Stimulated activated CD4-positive, alpha-beta T cell treated with anti-CD3 and anti-CD28 coated beads, Interleukin-1b, Interleukin-23, amount 100 ng/mL, for 1 hour (primary cell): ENCODE measurements at places on chromosomes 5 and 9.

GRCh38 chr9:105332471-105332870, 88.0 kb downstream of the SLC44A1 start:
- no peak for DNase-seq

- no peak for DNase-seq
Measured at GRCh38 chr5:127446626-127447025, 70.8 kb upstream of the PRRC1 start.

DNA sequence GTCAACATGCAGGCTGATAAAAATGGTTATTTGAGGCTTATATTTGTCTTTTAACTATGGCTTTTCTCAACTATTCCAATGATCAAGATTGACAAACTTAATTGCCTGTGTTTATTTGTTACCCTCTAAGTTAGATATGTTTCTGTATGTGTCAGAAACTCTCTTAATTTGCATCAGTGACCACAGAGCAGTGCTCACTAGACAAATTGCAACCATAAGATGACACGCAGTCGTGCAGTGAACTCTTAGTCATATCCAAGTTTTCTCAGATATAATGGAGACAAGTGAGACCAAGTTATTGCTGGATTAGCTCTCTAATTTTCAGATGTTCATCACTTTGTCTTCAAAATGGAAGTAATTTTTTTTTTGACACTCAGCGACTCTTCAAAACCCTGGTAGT, 342.2 kb upstream of the RFX3 start:
- no peak for DNase-seq

DNA sequence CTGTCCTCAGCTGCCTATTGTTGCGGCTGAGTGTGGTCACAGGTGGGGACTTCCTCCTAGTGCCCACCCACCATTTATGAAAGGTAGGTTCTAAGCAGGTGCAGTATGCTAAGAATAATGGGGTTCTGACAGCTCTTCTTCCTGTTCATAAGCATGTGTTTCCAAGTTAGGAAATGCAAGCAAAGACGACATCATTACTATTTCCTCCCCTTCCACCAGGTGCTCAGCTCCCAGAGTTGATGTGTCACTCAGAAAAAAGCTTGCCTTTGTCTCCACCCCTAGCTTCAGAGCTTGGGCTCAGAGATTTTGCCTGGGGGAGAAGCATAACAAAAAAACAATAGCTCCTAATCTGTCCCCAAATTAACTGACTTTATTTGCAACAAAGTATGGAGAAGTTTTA, 1076.7 kb downstream of the NR2F1-AS1 start:
- DNase-seq: no peak

DNA sequence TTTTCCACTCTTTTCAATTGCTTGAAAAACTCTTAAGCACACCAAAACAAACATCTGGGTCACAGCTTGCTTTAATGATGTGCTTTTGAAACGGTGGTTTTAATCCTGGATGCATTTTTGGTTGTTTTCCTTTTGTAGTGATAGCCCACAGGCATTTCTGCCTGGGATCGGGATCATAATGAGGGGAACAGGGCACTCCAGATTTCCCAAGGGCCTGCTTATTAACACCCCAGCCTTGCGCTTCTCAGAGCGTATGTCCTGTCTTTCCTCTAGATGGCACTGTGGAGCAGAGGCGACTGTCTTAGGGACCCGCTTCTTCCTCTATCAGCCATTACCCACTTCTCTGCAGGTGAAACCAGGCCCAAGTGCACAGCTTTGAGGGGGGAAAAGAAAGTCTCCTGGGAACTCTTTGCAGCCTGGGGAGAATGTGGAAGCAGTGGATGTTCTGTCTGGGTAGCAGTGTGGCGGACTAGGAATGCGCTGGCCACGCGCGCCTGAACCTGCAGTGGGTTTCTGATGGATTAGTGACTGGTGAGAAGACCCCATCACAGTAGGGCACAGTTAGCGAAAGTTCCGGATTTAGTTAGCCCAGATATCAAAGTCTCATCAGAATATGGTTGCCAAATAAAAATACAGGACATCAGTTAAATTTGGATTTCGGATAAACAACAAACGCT, 190.1 kb downstream of the GNA14 start:
- DNase-seq: peak; percentile 27

GRCh38 chr9:131395157-131396098, 1.5 kb downstream of the PRRC2B start:
- DNase-seq: peak; percentile 27
